Thoracic aorta (tissue), 2 donors: ENCODE measurements at places on chromosomes 2 and 18. TPM values are rescaled to one million over a fixed set of nuclear protein-coding genes. Genes with fewer than 3 reads are reported as not detected.

Gene ANO7
- 0.27 TPM for total RNA-seq

DNA sequence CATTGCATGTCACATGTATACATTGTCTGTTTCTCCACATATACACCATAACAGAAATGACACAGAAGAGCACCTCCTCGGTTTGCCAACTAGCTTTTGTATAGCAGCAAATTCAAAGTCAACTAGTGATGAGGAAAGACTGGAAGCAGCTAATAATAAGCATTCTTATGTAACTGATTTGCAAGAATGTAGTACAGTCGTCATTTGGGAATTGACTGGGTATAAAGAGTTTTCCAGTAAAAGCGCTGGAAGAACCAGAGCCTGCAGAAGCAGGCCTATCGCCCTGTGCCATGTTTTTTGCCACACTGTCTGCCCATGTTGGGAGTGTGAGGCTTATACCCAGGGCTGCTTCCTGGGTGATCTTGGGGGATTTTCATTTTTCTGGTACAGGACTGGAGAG, 310.6 kb downstream of the GBX2 start:
- no peaks in the 10 kb centered on the region for H3K36me3 ChIP-seq
- H3K27ac ChIP-seq = no peak overlapping the region
- DNase-seq = no peak
- H3K27me3 ChIP-seq = no peaks in the 10 kb centered on the region
- no peaks in the 10 kb centered on the region for H3K4me1 ChIP-seq
- no peak overlapping the region for H3K4me3 ChIP-seq

Gene LOXL3
- 24.9 TPM for total RNA-seq

Gene RSAD2
- total RNA-seq = 11.8 TPM

Gene SKOR2
- not detected for total RNA-seq

GRCh38 chr2:177466337-177467195, 74.0 kb downstream of the AGPS start:
- H3K27ac ChIP-seq = no peak overlapping the region
- no peak overlapping the region for H3K4me3 ChIP-seq
- no peaks in the 10 kb centered on the region for H3K4me1 ChIP-seq
- peaks cover 8% of the 10 kb centered on the region for H3K36me3 ChIP-seq
